Activated CD8-positive, alpha-beta memory T cell treated with anti-CD3 and anti-CD28 coated beads for 48 hours (primary cell): ENCODE measurements at places on chromosomes 1 and 21.

DNA sequence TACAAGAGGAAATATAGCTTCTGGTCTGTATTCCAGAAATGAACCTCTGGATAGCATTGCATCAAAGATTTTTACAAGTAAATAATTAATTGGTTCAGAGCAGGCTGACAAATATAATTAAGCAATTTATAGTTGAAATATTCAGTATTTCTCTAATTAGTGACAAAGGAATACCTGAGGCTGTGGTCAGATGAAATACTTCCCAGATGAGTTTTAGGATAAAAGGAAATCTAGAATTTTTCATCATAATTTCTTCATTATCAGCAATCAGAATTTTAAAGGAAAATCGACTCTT, 112.8 kb downstream of the NEK7 start:
- no peak for DNase-seq

DNA sequence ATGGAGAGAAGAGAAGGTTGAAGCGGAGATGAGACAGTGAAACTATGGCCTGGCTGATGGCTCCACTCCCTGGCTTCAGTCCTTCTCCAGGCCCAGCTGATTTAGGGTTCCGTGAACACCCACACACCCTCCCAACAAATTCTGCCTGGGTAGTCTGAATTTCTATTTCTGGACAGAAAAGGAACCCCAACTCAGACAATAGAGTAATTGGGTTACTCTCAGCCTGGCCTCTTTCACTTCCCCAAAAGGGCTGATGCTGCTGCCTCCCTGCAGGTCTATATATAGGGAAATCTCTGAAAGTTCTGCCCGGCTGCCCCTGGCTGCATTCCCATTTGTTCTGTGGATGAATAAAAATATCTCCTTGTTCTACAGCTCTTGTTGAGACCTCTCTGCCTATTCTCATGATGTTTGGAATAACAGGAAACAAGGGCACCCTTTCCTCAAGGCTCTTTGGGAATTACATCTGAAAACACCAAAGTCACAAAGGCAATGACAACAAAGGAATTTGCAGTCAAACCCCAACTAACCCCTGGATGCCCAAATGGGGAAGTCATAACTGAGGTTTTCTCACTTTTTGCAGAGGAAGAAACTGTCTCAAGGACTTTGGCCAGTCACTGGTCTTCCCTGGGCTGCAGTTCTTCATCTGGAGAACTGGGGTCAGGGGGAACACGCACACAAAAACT, 11.4 kb upstream of the ZSCAN20 start:
- no peak for DNase-seq

GRCh38 chr1:91846007-91846638, 39.8 kb downstream of the TGFBR3 start:
- no peak for DNase-seq

DNA sequence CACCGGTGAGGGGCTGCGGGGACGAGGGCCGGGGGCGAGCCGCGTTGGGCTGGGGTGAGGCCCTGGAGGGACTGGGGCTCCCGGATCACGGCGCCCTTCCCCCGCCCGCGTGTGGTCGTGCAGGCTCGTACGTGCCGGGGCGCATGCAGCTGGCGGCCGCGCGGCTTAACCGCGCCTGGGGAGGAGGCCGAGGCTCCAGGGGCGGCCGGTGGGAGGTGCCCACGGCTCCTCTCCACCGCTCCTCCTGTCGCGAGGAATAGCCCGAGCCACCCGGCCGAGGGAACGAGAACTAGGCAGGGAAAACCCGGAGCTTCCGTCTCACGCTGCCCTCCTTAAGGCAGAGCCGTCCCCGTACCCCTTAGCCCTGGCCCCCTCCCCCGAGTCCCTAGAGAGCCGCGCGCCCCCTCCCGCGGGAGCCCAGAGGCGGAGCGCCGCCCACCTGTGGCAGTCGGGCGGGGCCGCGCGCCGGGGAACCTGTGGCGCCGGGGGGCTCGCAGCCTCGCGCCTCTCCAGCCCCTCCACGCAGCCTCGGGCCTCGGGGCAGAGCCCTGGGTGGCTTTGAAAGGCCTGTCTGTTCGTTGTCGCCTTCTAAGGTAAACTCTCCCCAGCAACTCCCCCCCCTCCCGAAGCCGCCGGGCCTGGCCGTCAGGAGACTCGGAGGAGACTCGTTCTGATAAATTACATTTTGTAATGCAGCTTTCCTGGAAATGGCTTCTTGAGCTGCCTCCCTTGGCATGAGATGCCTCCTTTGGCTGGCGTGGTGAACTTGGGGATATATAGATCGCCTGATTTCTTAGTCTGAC, 746 bp downstream of the AK4 start:
- DNase-seq = peak; percentile 40

DNA sequence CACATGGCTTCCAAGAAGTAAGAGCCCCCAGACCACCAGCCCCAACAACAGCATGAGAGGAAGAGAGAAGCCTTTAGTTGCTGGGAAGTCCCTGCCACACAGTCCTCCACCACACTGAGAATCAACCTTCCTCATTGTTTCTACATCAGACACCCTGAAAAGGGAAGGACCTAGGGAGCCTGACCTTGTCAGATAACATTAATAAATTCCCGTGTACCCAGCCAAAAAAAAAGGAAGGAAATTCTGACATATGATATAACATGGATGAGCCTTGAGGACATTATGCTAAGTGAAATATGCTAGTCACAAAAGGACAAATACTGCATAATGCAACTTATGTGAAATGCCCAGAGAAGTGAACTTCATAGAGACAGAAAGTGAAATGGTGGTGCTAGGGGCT, 65.6 kb upstream of the ARHGAP29 start:
- no peak for DNase-seq
